ENCODE measurements at places on chromosomes 1 and 21.

- no peak for DNase-seq
These were observed 36.9 kb downstream of the SIM2 start for GRCh38 chr21:36735724-36736320.

DNA sequence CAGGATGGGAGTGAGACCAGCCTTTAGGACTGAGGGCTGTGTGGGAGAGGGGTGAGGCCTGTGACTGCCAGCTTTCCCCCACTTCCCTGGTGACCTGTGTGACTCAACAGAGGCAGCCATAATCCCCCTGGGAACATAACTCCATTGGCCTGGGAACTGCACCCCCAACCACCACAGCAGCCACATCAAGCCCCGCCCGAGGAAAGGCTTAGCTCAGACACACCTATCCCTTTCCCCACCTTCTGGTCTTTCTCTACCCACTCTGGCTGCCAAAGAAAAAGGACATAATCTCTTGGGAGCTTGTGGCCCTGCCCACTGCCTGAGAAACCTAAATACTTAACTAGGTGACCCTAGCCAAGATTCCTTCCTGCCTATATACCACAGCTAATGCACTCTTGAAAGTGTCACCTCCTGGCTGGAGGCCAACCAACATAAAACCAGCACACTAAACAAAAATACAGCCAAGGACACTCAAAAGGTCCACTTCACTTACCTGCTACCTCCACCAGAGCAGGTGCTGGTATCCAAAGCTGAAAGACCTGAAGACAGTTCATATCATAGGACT, 406.6 kb upstream of the CAMK1G start:
- no peak for DNase-seq

DNA sequence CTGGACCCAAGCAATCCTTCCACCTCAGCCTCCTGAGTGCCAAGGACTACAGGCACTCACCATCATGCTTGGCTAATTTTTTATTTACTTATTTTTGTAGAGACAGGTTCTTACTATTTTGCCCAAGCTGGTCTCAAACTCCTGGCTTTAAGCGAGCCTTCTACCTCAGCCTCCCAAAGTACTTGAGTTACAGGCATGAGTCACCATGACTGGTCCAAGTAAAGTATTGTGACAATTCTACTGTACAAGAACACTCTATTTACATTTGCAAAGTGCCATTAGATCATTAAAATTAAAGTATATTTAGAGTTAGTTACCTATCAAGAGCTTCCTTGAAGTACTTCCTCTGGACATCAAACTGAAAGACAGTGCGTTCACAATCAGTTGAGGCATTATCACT, 44.8 kb downstream of the NRDC start:
- no peak for DNase-seq

GRCh38 chr21:32515874-32516273, 69.4 kb downstream of the TCP10L start:
- no peak for DNase-seq

GRCh38 chr1:147664206-147664605, 6.1 kb downstream of the ACP6 start:
- no peak for DNase-seq

DNA sequence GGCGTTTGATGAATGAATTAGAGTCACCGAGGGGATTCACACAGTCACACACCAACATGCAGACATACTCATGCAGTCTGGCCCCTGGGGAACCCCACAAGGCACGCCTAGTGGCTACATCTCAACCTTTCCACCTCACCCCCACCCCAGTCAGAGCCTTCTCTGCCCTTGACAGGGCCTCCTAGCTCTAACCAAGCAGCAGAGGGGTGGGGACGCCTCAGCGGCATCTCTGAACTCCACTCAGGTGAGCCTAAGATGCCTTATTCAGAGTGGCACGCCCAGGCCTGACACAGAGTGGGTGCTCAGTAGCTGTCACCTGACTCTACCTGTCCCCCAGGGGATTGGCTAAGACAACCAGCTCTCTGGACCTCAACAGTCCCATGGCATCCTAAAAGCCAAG, 3.7 kb upstream of the SDC3 start:
- DNase-seq = no peak

DNA sequence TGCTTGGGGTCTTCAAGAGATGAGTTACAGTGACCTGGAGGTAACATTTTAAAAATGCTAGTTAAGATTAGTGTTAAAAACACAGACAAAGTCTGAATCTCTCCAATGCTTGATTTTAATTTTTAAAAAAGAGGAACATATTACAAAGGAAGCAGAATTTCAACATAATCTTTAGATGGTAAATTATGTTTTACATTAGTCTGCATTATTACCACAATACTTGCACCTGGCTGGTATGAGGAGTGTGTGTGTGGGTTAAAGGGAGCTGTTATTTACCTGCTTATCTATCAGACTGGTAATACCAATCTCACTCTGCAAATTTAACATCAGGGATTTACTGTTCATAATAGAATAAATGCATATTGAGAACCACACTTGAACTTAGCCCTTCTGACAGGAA, 10.3 kb upstream of the KCNJ15 start:
- no peak for DNase-seq

GRCh38 chr1:237701534-237701933, 189.2 kb downstream of the ZP4 start:
- no peak for DNase-seq

DNA sequence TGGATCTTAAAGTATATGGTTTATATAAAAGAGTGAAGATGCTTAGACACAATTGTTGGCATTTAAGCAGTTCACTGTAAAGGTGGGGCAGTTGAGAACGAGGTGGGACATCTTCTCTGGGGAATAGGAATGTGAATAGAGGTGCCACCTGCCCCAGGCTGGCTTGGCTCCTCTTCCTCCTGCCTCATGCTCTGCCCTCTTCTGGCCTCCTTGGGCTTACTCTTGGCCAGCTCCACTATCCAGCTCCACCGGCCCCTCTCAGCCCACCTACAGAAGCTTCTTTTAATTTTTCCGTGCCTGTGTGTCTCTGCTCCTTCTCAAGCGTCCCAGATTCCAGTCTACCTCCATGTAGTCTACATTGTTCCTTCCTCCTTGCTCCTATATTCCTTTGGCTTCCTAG, 122.1 kb downstream of the NUF2 start:
- no peak for DNase-seq

DNA sequence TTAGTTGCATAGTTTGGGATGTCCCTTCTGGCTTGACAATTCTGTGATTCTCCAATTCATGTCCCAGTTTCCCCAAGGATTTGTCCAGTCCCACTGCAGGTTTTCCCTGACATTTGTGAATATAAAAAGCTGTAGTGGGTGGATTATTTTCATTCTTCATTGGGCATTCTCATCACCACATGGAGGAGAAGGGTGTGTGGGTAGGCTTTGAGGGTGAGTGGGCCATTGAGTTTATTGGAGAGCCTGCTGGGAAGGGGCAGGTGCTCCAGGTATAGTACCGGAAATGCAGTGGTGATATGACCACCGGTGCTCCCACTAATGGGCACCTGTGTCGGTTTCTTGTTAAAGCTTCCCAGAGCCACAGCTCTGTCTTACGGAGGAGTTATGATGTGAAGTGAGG, 74.5 kb downstream of the CNIH3 start:
- DNase-seq = no peak

GRCh38 chr1:65260851-65261473, 48.4 kb upstream of the DNAJC6 start:
- no peak for DNase-seq

- DNase-seq = no peak
These were observed 52.1 kb upstream of the SLC44A3 start for GRCh38 chr1:94768036-94768435.

GRCh38 chr1:241776911-241777310, 71.1 kb upstream of the EXO1 start:
- no peak for DNase-seq

GRCh38 chr21:26887251-26887650, 42.0 kb upstream of the ADAMTS1 start:
- no peak for DNase-seq

- DNase-seq = no peak
These were observed 73.2 kb downstream of the LRRC8C start for GRCh38 chr1:89705901-89706699.

DNA sequence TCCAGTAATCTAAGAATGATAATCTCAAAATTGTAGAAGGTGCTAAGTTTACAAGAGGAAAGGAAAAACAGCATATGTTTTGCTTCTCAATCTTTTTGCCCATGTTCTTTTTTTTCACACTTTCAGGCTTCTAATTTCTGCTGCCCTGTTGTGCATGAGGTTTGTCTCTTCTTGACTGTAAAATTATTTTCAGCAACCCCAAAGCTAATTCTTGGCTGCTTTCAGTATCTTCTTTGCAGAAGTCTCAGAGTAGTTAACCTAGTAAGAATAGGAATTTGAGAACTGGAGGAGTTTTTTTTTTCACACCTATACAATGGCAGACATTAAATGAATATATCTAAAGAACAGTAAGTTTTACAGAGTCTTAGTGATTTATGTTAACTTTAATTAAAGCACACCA, 26.4 kb downstream of the DENND2D start:
- DNase-seq = no peak

GRCh38 chr1:54766726-54767125, 2.4 kb upstream of the PARS2 start:
- DNase-seq = no peak

DNA sequence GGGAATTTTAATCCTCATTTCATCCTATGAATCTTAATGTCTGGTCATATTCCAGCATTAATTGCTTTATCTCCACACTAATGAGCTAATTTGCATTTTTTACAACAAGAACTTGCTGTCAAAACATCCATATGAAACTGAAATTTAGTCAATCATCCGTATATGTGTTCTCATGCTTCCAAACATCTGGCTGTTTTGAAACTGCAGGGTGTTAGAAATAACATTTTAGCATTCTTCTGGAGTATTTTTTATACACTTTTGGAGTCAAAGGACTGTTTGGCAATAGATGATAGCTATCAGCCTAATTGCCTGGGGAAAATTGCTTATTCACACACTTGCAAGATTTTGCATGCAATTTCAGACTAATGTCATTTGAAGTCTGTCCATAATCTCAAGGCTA, 1639.3 kb downstream of the KCNT2 start:
- DNase-seq = no peak

- DNase-seq = no peak
These were observed 593.5 kb downstream of the KIF26B start for GRCh38 chr1:245748240-245748639.

- no peak for DNase-seq
These were observed 4.3 kb downstream of the MCL1 start for GRCh38 chr1:150575072-150575489.

DNA sequence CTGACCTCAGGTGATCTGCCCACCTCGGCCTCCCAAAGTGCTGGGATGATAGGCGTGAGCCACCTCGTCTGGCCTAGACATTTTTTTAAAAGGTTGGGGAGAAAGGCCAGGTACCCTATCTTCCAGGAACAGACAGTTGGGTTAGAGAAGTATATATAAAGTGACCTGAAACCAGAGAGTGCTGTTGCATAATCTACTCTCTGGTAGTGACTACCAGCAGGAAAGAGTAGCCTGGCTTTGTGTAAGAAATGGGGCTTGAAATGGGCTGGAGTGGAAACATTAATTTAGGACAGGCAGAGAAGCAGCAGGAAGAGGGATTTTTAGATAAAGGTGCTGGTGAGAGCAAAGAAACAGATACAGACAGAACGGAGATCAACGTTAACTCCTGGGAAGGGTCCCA, 125.8 kb upstream of the HOOK1 start:
- DNase-seq = no peak

- DNase-seq = no peak
These were observed 59.6 kb downstream of the LUZP1 start for GRCh38 chr1:23108918-23109533.

DNA sequence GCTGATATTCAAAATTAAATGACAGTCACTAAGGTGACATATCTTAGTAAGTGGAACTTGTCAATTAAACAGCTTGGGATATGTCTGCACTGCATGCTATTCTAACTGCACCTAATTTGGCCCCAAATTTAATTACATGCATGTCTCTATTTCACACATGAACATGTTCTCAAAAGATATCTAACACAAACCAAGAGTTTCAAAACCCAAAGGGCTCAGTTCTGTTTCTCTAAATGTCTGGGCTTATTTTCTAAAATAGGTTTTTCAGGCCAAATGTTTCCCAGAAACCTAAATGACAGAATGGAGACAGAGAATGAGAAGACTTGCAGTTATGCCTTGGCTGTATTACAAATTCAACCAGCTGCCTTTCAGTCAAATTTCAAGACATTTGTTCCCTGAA, 11.3 kb downstream of the RAB29 start:
- no peak for DNase-seq

DNA sequence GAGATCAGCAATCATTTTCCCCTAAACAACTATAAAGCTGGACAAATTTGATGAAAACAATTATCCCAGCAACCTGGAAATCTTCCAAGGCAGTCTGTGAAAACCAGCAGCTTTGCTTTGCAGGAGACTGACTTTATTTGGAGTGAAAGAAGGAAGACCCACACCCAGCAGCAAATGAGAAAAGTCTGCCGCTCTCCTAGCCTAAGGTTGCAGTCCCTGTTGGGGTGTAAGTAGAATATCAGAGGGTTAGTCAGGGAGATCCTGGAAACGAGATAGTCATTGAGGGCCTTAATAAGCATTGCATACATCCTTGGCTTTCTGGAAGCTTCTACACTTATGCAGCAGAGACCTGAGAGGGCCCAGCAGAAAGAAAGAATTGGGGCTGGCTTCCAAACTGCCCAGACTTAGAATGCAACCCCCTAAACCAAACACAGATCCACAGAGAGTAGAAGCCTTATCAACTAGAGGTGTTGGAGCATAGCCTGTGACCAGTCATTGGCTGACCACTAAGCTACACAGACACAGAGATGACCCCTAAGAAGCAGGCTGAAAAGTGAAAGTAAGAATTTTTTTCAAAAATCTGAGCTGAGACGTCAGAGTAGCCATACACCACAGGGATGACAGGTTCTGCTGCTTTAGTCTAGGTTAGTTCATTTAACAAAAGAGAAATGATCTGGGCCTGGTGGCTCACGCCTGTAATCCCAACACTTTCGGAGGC, 98.3 kb downstream of the LYPLAL1 start:
- no peak for DNase-seq

DNA sequence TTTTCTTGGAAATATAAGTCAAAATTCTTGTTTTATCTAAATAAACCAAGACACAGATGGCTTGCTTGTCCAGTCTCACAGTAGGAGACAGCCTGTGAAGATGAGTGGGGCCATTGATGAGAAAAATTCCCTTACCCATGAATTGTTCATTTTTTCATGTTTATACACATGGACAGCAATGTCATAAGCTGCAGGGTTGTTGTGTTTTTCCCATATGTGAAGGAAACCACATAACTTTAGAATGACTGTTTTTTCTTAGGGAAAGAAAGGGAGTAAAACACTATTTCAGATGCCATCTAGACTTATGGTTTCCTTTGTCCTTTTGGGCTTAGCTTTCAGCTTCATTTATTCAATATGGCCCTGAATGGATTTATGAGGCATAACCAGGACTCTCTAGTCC, 622.5 kb upstream of the NR5A2 start:
- DNase-seq = no peak

DNA sequence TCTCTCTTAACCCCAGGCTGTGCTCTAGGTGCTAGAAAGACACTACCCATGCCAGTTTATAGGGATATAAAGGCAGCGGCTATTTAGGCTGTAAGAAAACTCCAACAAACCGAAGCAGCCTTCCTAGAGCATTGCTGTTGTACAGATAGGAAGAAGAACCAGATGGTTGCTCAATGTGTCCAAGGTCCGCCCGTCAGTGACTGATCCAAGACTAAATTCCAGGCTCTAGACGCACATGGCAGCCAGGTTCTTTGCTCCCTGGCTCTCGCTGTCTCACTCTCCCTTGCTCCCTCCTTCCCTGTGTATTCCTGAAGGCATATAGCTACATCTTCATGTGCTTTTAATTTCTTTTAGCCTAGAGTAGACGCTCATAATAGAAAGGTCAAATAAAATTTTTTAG, 303.4 kb downstream of the KIF26B start:
- DNase-seq = no peak
